ENCODE measurements at places on chromosomes 3 and 15.

DNA sequence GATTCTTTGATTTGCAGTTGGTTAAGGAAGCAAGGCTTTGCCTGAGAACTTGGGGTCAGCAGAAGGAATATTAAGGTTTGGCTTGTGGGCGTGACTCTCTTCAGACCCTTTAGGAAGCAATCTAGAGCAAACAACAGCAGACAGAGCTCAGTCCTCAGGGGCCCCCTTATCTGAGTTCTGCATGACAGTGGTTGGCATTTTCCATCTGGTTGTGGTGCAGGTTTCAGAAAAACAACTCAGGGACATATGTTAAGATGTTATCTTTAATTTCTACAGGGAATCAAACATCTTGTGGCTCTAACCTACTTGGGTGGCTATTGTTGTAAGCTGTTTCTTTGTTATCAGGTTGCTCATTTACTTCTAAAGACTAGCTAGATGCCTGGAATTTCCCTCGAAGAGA lies 141.4 kb downstream of the VPS8 start:
- no peak for DNase-seq

GRCh38 chr15:71971905-71972304 lies 146.0 kb downstream of the MYO9A start:
- no peak for DNase-seq

DNA sequence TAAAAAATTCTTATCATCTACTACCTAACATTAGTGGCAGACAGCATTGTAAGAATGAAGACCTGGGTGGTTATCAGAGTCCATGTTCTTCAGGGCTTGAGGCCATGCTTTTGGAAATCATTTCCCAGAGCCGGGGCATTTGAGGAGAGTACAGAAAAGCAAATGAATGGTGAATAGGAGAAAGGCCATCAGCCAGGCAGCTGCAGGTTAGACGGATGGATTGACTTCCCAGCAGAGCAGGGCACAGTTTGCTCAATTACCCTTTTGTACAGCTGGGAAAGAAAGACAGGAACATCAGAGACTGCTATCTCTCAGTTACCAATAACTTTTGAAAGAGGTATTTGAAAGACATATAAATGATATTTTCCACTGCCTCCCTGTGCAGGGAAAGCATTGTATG lies 135.6 kb downstream of the ALCAM start:
- DNase-seq = no peak

DNA sequence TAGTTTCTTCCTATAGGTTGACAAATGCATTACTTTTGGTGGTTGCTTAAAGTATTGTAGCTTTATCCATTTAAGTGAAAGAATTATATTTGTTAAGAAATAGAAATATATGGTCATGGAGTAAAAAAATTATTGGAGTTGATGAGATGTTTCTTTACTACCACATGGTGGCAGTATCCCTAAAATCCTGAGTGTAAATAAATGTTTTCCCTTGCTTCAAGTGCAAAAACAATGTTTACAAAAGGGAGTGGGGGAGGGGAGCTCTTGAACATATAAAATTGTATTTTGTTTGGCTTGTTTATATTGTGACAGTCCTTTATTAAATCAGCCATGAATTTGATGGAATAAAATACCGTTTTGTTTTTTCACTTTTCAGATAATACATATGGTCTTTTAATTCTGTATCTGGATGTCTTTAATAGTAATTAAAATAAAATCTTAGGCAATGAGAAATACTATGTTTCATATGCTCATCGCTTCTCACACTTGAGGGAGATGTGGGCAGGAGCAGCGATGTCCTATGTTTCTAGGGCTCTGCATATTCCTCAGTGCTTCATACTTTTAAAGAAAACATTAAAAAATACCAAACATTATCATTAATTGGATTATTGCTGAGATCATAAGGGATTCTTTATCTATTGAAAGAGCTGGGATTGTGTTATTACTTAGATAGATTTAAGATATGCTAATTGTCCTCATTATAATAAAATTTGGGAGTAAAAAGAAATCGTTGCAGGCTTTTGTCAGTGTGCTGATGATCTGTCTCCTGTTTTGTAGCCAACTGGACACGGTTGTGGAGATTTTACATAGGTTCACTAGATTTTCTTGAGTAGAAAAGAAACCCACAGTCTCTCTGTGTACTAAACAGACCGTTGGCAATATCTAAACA lies 349.7 kb downstream of the TUSC7 start:
- DNase-seq = no peak

DNA sequence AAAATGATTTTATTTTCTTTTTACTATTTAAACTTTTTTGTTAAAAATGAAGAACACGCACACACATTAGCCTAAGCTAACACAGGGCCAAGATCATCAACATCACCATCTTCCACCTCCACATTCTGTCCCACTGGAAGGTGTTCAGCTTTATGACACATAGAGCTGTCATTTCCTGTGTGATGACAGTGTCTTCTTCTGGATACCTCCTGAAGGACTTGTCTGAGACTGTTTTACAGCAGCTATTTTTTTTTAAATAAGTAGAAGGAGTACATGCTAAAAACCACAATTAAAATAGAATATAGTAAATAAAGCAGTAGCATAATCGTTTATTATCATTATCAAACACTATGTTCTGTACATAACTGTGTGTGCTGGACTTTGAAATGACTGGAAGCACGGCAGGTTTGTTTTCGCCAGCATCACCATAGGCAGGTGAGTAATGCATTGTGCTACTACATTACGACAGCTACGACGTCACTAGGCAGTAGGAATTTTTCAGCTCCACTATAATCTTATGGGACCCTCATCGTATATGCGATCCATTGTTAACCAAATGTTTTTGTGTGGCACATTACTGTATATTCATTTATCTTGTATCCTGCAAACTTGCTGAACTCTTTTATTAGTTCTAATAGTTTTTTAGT lies 72.8 kb downstream of the KLF15 start:
- no peak for DNase-seq

GRCh38 chr3:197913641-197914380 lies 36.2 kb upstream of the RPL35A start:
- DNase-seq = no peak
